ENCODE measurements at places on chromosomes 1 and 21. TPM values are rescaled to one million over a fixed set of nuclear protein-coding genes. Genes with fewer than 3 reads are reported as not detected.

Gene MYOC
- not detected for total RNA-seq

Gene COA7
- 8.4 TPM for total RNA-seq

DNA sequence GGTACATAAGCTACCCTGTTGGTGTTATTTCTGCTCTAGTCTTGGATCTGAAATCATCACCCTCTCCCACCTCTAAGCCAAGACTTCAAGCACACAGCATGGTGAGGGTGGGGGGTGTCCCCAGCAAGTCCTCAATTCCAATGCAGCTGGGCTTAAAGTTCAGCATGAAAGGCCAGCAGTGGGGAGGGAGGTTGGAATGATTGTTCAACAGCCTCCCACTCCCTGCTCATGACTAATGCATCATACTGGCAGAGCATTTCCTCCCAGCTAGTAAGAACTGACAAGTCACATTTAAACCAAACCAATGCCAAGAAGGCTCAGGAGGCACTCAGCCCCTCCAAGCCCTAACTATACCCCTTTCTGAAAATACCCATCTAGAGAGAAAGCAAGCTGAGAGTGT is 50.1 kb downstream of the TIAM1 start:
- peak; percentile 83 for DNase-seq

GRCh38 chr1:150843474-150843873 is 32.9 kb downstream of the ARNT start:
- no peak for DNase-seq

DNA sequence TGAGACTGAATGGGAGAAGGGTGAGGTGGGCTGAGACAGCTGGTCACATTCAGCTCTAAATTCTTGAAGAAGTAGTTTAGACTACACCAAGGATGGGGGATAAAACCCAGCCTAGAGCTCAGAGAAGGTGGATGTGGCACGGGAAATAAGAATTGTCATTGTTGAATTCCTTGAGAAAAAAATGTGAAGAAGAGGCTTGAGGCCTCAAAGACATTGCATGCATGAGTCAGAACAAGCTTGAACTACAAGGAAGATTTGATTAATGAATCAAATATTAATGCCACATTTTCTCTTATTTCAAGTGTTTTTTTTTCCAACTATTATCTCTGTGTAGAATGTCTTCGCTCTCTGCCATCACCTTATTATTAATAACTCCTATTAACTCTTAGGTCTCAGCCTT is 58.9 kb downstream of the MAP3K7CL start:
- no peak for DNase-seq

GRCh38 chr1:12460911-12461621 is 156.9 kb downstream of the DHRS3 start:
- no peak for DNase-seq

All from myocyte (in vitro differentiated cells).